Activated T-cell treated with anti-CD3 and anti-CD28 coated beads, Interleukin-2, amount 50 U/mL, for 72 hours (primary cell): ENCODE measurements at places on chromosomes 12 and 14. TPM values are rescaled to one million over a fixed set of nuclear protein-coding genes. Genes with fewer than 3 reads are reported as not detected.
A peak's percentile ranks its signal among the peaks of the same experiment; 100 is the strongest.

- peaks cover 27% of the 10 kb centered on the region for H3K36me3 ChIP-seq
- H3K4me1 ChIP-seq, result peaks cover 14% of the 10 kb centered on the region
- H3K27me3 ChIP-seq, result no peaks in the 10 kb centered on the region
- no peak for DNase-seq
- peak overlapping the region; percentile 9 for H3K27ac ChIP-seq
Observed at GRCh38 chr12:113926788-113927187, 39.3 kb downstream of the RBM19 start.

GRCh38 chr14:51818748-51819380 is 41.5 kb upstream of the GNG2 start:
- H3K4me3 ChIP-seq, result no peak overlapping the region
- H3K27ac ChIP-seq, result no peak overlapping the region
- no peak for DNase-seq
- no peaks in the 10 kb centered on the region for H3K27me3 ChIP-seq
- no peaks in the 10 kb centered on the region for H3K36me3 ChIP-seq

DNA sequence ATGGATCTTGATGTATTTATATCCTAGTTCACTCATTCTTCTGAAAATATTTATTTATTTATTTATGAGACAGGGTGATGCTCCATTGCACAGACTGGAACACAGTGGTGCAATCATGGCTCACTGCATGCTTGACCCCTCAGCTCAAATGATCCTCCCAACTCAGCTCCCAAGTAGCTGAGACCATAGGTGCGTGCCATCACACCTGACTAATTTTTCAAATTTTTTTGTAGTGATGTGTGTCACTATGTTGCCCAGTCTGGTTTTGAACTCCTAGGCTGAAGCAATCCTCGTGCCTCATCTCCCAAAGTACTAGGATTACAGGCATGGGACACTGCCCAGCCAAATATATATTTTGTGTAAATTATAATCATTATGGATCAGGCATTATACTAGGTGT is 595.6 kb upstream of the ATP2B1 start:
- DNase-seq, result no peak
- no peak overlapping the region for H3K4me3 ChIP-seq
- no peaks in the 10 kb centered on the region for H3K36me3 ChIP-seq
- peaks cover 24% of the 10 kb centered on the region for H3K27me3 ChIP-seq
- H3K4me1 ChIP-seq, result peaks cover 6% of the 10 kb centered on the region

GRCh38 chr12:68081561-68081960 is 78.0 kb downstream of the IFNG start:
- DNase-seq, result no peak
- H3K27me3 ChIP-seq, result no peaks in the 10 kb centered on the region
- no peak overlapping the region for H3K4me3 ChIP-seq
- H3K4me1 ChIP-seq, result peaks cover 23% of the 10 kb centered on the region
- H3K27ac ChIP-seq, result no peak overlapping the region

Gene ETFRF1
- total RNA-seq, result 22.5 TPM

Gene FERMT2
- total RNA-seq, result 18.8 TPM

DNA sequence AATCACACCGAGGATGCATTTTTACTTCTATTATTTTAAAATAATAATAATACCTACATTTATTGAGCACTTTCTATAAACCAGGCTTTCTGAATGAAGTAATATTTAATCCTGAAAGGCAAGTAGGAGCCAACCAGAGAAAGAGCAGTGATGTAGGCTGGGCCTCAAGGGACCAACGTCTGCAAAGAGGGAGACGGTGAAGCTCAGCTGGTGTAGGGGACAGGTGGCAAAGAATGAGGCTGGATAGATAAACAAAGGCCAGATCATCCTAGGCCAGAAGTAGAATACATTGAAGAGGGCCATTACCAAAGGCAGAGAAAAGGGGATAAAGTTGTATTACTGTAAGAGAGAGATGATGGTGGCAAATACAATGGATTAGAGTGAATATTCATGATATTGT is 810 bp upstream of the TMBIM4 start:
- DNase-seq, result no peak

GRCh38 chr12:79155683-79156082 is 291.1 kb downstream of the SYT1 start:
- H3K27me3 ChIP-seq, result no peaks in the 10 kb centered on the region
- H3K27ac ChIP-seq, result no peak overlapping the region
- H3K4me1 ChIP-seq, result no peaks in the 10 kb centered on the region
- H3K4me3 ChIP-seq, result no peak overlapping the region

- H3K36me3 ChIP-seq, result peaks cover 13% of the 10 kb centered on the region
- no peaks in the 10 kb centered on the region for H3K27me3 ChIP-seq
- H3K4me1 ChIP-seq, result peaks cover 33% of the 10 kb centered on the region
- DNase-seq, result no peak
- peak overlapping the region; percentile 84 for H3K27ac ChIP-seq
Observed at GRCh38 chr12:131928080-131928710, 881 bp upstream of the PUS1 start.

DNA sequence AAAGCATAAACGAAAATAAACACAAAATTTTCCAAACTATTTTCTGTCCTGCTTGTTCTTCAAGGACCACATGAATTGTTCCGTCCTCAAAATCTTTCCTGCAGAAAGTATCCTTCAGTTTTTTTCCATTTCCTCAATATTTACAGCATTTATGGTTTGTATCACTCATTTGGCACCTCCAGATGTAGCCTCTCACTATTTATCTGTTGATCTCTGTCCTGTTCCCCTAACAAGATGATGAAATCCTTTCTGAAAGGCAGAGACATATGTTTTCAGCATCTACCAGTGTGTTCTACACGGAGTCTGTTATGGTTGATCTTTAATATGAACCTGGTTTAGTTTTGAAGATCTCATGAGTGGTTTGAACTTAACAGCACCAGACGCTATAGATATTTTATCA is 490.2 kb downstream of the NELL2 start:
- no peak for DNase-seq
- H3K27ac ChIP-seq, result no peak overlapping the region
- H3K4me1 ChIP-seq, result no peaks in the 10 kb centered on the region
- no peaks in the 10 kb centered on the region for H3K27me3 ChIP-seq
- no peak overlapping the region for H3K4me3 ChIP-seq

DNA sequence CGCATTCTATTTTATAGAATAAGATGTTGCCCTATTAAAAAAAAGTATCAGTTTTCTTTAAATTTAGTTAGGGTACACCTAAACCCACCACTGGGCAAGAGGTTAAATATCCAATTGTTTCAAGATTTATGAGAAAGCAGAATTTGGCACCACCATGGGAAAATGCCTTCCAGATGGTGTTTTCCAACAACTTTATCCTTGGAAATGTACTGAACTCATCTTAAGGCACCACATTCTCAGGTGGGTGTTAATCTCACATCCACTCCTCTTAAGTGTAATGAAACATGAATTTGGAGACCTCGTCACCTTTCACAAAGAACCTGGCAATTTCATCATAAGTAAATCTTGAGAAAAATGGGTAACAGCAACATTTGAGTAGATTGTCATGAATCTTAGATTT is 13.1 kb downstream of the CBX5 start:
- DNase-seq, result no peak
- H3K27me3 ChIP-seq, result no peaks in the 10 kb centered on the region

Gene PTCSC3
- not detected for total RNA-seq
